ENCODE measurements at places on chromosomes 2 and 18.

DNA sequence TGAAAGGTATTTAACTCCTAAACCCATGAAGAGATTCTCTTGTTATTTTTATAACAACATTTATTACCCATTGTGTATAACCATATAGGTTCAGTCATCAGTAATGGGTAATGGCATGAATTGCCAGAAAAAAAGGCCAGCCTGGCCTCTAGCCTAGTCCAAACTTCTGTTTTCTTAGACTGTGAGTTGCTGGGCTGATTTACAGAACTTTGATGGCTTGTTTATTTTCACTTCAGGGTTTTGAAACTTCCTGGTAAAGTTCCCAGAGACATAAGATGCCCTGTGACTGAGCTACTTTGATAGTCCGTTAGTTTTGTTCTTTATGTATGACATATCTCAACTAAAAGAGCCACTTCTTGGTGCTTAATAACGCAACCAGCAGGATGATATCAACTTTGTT lies 164.8 kb downstream of the METTL4 start:
- no peak for DNase-seq

- no peak for DNase-seq
These were observed 131.3 kb downstream of the DDX1 start for GRCh38 chr2:15722980-15723379.

GRCh38 chr2:20640411-20641122 lies 10.3 kb downstream of the HS1BP3 start:
- no peak for DNase-seq

DNA sequence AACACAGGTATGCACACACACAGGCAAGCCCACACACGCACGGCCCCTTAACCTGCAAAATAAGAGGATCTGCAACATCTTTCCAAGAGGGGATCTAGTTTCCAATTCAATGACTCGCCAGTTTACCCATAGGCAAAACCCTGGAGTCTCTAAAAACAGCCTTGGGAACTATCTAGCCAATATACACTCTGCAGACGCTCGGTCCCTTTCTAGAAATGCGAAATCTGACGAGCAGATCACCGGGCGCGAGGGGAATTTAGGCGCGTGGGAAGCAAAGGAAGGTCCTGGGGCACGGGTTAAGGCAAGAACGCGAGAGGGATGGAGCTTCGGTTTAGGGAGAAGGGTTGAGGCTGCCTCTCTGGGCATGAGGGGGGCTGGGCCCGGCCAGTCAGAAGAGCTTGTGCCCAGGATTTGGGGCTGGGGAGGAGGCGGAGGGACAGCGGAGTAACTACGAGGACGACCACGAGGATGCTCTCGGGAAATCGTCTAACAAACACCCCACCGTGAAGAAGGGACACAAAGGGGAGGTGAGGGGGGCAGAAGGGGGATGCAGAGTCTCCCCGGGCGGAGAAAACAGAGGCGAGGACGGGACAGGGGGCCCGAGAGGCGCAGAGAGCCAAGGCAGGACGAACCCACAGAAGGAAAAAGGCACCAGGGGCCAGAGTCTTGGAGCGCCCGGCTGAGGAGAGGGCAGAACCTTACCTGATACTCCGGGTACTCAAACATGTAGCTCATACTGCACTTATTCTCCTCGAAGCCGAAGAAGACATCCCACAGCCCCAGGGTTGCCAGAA lies 542 bp downstream of the PGAP1 start:
- peak; percentile 22 for DNase-seq

- DNase-seq, result no peak
These were observed 40.2 kb downstream of the CWC22 start for GRCh38 chr2:179966778-179967394.

GRCh38 chr2:120464448-120464931 lies 118.6 kb downstream of the INHBB start:
- DNase-seq, result no peak

- DNase-seq, result no peak
These were observed 129.0 kb downstream of the ERBB4 start for GRCh38 chr2:212409560-212409959.

GRCh38 chr2:229130522-229130921 lies 140.6 kb downstream of the PID1 start:
- no peak for DNase-seq

DNA sequence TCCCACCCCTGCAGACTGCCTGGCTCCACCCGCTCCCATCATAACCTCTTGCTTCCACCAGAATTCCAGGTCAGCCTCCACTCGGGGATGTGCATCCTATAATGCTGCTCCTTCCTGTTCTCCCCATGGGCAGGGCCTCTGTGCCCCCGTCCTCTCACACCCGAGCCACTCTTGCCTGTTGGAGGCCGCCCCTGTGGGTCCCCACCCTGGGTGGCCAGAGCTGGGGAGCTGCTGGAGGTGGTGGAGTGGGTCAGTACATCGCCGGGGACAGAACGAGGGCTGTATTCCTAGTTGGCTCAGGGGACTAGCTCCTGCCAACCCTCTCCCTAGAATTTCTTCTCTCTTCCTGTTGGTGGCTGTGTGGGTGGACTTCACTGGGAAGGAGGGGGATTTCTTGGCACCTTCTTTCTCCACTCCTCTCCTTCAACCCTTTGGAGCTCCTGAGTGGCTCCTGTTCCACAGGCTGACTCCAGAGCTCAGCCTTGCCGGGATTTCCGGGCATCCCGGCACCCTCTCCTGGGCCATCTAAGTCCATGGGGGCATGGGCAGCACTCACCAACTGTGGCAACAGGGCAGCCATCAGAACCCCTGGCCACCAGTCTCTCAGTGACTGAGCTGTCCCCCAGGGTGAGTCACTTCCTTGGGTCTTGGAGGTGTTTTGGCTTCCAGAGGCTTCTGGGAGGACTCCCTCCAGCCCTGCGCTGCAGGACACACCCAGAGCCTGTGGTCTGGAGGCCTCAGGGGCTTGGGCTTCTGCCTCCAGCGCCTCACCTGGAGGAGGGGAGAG lies 88.2 kb upstream of the MCFD2 start:
- DNase-seq, result no peak

DNA sequence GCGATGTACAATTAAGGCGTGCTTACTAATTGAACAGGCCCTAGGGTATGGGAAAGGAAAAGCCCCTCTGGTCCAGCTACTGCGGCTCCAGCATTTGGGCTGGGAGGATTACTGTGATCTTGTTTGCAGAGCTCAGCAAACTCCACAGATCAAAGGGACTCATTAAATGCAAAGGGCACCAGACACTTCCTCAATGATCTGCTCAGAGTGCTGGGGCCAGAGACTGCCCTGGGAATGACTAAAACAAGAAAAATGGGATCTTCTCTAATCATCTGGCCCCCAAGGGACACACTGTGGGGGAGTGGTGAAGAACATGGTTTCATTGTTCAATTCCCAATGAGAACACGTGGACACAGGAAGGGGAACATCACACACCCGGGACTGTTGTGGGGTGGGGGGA lies 85.0 kb downstream of the MARCHF4 start:
- DNase-seq, result no peak

DNA sequence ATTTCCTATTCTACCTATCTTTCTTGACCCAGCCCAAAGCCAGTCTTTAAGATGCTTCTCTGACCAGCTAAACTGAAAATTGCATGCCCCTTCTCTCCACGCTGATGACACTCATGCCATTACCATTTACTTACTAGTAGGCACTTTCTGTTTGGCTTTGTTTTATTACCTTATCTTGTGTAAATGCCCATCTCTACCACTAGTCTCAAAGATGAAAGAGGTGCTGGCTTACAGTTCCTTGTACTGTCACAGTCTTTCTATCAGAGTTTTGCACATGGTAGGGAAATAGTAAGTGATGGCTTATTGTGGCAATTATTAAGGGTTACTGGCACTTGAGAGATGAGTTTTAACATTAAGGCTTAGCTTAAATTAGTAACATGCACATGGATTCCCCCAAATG lies 352.1 kb downstream of the RBM43 start:
- DNase-seq, result no peak

GRCh38 chr2:11160731-11161455 lies 5.6 kb downstream of the SLC66A3 start:
- peak; percentile 53 for DNase-seq

GRCh38 chr18:61606759-61607158 lies 273.5 kb downstream of the CDH20 start:
- no peak for DNase-seq

Measured in GM12865 (cell line).